AML-193 (cell line): ENCODE measurements at places on chromosomes 7 and 10.

DNA sequence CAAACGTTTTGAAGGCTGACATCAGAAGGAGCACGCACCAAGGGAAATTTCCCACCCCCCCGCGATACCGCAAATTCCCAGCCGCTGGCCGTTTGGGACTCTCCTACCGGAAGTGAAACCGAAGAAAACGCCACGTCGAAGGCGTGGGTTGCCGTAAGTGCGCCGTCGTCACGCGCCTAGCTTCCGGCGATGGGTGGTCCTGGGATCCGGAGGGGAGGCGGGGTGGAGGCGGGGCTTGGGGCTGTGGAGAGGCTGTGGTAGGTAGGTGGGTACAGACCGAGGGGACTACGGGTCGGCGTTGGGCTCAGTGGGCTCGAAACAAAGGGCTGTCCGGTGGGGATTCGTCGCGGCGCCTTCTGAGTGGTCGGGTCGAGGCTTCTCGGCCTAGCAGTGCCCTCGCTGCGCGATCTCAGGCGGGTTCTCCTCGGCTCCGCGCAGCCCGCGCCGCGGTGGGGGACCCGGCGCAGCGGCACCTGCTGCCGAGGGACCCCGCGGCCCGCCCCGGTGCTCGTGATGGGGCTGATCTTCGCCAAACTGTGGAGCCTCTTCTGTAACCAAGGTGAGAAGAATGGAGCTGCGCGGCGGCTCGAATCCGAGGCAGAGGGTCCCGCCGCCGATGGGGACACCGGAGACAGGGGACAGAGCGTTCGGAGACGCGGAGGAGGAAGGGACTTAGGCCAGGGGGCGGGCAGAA, at the start of gene ARL5B:
TSS of gene ARL5B (plus strand) at position 307 of the 694 bp plus-strand sequence. CDS start at position 514, 207 bp downstream.
- peak; percentile 71 for DNase-seq

GRCh38 chr10:33039181-33039580, 81.2 kb upstream of the ITGB1 start:
- DNase-seq = no peak

DNA sequence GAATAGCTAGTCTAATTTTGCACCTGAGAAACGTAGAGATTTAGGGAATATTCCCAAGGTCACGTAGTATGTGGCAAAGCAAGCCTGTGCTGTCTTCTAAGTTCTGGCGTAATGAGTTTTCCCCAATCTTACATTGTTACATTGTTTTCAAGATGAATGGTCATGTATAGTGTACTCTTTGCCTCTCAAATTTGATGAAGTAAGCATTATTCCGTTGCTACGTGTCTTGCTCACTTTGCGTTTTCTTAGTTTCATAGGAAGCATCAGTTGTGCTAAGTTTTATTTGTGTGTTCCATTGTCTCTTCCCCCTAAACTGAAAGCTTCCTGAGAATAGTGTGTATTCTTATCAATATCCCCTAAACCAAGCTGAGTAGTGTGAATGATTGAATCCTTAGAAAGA, 637.6 kb upstream of the C7orf33 start:
- DNase-seq = no peak

DNA sequence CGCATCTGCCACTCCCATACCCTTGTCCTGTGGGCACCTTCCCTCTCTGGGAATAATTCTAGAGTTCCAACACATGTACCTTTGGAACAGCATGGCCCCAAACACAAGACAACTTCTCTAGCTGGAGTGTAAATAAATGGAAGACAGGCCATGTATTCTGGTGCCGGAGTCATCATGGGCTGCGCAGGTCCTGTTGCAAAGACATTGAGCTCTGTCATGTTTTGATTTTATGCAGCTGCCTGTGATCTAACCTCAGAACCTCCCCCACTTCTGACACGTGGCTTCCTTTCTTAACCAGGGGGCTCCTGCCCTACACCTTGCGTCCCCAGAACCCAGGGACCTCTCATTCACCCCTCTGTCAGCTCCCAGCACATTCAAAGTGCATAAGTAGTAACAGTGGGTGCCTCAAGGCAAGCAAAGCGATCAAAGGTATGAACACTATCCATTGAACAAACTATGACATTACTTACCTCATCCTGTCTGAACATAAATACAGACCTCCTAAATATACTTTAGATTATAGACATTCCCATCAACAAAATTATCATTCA, 219.9 kb downstream of the FGFR2 start:
- no peak for DNase-seq

GRCh38 chr7:42096681-42097561, 140.1 kb downstream of the GLI3 start:
- DNase-seq = no peak

DNA sequence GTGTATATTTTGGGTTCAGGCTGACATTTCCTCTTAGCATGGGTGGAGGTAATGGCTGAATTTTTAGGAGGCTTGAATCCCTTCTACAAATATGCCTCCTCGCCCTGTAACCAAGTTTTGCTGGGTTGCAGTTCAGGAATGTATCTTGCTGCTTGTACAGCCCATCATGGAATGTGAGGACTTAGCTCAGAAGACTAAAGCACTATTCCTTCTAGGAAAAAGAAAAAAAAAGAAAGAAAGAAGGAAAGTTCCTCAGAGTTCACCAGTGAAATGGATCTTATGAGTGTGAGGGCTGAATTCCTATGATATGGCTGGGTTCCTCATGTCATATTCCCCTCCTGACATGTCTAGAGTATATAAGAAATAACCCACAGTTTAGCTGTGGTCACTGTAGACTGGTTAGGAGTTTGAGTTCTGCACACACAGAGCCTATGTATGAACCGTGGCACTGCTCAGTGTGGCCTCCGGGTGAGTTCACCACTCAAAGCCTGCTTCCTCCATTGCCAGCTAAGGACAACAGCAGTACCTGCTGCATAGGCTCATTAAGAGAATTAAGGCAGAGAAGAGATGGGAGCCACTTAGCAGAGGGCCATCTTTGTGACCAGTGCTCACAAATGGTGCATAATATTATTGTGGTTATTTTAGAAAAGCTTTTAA, 114.0 kb downstream of the TACC2 start:
- no peak for DNase-seq

DNA sequence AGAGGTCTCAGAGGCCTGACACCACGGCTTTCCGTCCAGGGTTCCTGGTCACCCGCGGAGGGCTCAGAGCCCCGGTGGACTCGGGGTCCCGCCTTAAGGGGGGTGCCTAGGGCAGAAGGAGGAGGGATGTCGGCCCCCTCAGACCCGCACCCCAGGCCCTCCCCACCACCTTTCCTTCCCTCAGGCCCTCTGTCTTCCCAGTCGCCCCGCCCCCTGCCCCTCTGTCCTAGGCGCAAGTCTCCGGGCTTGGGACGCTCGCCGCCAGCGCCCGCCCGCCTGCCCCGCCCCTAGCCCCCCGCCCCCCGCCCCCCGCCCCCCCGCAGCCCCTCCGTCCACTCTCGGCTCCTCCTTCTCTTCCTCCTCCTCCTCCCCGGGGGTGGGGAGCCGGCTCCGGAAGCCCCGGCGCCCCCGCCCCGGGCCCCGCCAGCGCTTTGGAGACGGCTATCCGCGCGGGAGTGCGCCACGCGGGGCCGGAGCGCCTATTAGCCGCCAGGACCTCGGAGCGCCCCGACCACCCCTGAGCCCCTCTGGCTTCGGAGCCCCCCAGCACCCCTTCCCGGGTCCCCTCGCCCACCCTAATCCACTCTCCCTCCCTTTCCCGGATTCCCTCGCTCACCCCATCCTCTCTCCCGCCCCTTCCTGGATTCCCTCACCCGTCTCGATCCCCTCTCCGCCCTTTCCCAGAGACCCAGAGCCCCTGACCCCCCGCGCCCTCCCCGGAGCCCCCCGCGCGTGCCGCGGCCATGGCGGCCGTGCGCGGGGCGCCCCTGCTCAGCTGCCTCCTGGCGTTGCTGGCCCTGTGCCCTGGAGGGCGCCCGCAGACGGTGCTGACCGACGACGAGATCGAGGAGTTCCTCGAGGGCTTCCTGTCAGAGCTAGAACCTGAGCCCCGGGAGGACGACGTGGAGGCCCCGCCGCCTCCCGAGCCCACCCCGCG, at the start of gene AEBP1:
TSS of gene AEBP1 (plus strand) at position 423 of the 937 bp plus-strand sequence. CDS start at position 744, 321 bp downstream.
- no peak for DNase-seq

DNA sequence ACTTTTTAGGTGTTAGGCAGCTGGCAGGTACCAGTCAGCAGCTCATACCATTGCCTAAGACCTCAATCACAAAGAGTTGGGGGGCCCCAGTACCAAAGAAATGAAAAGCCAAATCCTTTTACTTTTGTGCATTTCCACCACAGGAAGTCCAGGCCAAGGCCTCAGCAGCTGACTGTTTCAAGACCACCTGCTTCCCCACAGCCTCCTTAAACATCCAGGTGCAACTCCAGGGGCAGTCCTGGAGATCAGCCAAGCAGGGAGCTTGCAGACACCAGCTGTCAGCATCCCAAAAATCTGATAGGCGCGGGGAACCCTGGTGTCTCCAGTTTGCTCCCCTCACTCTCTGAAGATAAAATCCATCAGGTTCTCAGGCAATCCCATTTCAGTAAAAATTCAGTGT, 91.5 kb upstream of the EFCAB10 start:
- DNase-seq = no peak

- DNase-seq = no peak
Measured at GRCh38 chr10:124105594-124105993, 12.2 kb upstream of the CHST15 start.

- DNase-seq = no peak
Measured at GRCh38 chr10:17961551-17962422, 10.1 kb downstream of the SLC39A12 start.
